ENCODE measurements at places on chromosomes 4 and X. TPM values are rescaled to one million over a fixed set of nuclear protein-coding genes. Genes with fewer than 3 reads are reported as not detected.
A peak's percentile ranks its signal among the peaks of the same experiment; 100 is the strongest.

DNA sequence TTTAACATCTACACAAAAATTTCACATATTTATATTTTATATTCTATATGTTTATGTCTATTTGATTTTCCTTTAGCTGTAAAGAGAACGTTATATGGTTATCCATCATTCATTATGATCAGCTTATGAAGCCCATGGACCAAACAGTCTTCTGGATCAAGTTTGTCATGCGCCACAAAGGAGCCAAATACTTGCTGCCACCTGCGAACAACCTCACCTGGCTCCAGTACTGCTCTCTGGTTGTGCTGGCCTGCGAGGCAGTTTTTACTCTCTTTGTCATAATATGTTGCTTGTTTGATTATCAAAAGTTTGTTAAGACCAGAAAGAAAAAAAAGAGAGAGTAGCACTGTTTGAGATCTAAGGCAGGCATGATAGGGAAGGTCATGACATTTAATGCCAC is 38.2 kb downstream of the UGT2B7 start:
- no peak for DNase-seq

DNA sequence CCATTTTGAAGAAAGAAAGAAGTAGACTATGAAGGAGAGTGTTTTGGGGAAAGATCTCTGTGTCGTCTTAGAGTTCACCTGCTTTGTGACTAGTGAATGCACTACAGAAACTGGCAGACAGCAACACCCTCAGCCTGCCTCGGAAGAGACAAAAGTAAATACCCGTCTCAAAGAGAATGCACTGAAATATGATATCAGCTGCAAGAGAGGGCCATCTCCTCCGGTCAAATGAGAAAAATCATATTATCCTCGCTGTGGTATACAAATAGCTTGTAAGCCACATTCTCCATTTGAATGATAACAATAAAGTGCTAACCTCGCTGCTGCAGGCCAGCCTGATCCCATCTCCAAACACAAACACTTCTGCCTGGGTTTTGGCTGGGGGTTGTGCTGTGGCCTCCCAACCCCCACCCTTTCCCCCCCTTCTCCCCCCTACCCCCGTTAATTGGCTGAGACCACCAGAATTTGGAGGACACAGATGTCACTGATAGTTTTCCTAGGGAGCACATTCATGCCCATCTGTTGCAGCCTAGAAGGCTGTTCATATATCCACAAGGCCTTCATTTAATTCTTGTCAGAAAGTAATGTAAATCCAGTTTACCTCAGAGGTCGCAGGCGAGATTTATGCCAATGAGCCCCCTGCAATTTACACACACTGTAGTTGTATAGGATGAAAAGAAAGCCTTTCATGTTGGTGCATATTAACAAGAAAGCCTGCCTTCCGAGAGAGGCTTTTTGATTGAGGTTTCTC is 46.3 kb downstream of the ALPK1 start:
- DNase-seq, result no peak

DNA sequence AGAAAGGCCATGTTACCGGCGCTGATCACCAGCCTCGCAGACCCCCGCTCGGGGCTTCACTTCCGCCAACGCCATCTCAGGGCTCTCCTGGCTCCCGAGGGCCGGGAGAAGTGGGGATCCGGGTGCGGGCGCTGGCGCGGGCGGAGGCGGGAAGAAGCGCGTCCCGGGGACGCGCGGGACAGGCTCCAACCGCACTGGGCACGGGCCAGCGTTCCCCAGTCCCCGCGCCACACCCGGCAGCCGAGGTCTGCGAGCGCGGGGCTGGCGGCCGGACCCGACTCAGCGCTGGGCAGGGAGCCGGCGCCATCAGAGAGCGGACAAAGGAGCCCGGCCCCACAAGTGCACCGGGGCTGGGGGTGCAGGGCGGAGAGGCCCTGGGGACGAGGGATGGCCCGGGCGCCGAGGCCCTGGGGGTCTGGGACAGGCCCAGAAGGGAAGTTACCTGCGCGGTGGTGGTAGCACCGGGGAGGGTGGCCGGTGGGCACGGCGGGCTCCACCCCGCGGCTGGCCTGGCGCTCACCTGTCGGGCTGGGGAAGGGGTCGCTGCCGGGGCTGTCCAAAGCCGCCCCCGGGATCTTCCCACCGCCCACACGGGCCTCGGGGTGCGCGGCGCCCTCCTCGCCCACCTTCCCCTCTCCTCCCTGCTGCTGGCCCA is 449 bp downstream of the CTPS2 start:
- DNase-seq, result peak; percentile 22

DNA sequence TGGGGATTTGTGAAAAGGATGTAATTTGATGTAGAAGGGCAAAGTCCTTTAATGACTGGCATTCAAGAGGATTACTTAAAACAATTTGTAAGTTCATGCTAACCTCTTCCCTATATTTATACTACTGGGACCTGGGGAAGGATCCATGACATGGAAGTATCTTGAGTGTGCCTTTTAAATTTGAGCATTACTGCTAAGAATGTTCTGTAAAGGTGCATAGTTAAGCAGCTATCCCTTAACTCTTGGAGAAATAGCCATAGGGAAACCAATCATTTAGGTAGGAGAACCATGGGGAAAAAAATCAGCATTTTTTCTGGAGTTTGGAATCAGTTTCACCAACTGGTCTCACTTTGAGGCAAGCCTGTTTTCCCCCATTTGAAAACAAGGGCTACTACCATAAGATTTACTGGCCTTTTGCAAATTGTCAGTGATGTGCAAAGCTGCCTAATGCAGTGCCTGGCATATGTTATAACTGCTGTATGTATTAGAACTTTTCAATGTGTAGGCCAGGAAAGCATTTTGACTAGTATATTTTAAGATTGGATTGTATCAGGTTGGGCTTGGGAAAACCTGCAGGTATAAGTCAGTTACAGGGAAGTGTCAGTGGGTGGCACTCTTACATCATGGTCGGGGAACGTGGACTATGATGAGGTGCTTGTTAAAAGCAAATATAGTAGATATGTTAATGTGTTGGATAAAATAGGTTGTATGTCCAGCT is 72.1 kb downstream of the PRSS12 start:
- DNase-seq, result no peak

DNA sequence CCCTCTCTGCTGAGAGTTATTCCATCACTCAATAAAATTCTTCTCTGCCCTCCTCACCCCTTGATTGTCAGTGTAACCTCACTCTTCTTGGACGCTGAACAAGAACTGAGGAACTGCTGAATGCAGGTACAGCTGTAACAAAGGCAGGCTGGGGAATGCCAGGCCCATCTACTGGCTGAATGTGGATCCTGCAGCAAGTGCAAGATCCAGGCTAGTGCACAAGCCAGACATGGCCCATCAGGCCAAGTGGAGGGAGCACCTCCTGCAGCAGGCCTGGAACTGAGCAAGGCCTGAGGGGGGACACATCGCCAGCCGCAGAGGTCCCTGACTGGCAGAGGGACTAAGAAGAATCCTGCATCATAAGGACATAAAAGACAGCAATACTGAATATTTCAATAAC is 411.8 kb upstream of the PCDH10 start:
- DNase-seq, result no peak

GRCh38 chr4:30670206-30670605 is 50.0 kb upstream of the PCDH7 start:
- no peak for DNase-seq

DNA sequence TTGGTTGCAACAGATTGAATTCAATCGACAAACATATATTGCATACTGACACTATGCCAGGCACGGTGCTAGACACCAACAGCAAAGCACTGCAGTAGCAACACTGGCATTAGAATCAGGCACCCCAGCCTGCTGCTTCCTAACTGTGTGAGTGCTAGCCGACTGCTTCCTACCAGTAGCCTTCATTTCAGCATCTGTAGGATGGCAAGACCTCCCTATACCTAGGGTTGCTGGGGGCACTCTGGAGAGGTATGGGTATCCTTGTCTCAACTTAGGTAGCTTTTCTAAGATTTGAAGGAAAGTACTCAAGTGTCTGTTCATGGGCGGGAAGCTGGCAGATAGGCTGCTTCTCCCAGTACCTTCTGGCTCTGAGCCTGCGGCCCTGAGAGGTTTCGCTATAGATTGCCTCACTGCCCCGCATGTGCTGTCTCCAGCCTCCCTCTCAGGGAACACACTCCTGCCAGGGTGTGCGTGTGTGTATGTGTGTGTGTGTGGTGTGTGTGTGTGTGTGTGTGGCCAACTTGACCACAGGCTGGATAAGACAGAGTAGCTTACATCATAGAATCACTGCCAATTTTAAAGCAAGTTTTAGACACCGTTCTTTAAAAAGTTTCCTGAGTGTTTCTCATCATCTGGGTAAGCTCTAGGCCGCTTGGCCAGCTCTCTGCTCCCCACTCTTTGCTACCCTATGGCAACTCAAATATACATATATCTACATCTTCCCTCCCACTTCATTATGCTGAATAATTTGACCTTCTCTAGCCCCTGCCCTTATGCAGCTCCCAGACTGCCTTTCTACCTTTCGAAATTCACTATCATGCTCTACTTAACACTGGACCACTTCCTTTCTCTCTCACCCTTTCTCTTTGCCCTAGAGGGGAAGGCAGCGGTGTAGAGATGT is 97.0 kb upstream of the PJA1 start:
- DNase-seq, result no peak

DNA sequence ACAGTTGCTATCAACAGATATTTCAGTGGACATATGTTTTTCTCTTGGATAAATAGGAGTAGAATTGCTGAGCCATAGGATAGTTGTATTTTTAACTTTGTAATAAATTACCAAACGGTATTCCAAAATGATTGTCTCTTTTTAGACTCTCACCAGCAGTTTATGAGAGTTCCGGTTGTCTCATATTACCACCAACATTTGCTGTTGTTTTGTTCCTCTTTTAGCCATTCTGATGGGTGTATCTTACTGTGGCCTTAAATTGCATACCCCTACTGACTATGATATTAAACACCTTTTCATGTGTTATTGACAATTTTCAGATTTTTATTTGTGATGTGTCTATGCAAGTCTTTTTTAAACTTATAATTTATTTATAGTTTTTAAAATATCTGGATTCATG is 39.7 kb downstream of the SNX25 start:
- DNase-seq, result no peak

DNA sequence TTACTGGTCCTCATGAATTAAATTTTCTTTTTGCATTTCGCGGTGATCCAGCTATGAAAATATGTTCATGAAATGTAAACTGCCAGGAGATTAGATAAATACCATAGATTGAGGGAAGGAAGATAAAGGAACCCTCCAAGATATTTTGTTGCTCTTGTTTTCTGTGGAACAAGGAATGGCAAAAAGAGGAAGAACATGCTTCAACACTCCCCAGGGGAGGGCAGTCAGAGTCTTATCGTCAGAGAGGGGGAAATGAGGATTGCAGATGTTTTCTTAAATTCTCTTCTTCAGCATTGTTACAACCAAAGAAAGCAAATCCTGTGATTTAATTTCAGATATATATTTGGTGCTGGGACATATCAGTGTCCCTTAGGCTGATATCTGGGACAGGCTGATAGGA is 9.5 kb upstream of the SFRP2 start:
- DNase-seq, result no peak

DNA sequence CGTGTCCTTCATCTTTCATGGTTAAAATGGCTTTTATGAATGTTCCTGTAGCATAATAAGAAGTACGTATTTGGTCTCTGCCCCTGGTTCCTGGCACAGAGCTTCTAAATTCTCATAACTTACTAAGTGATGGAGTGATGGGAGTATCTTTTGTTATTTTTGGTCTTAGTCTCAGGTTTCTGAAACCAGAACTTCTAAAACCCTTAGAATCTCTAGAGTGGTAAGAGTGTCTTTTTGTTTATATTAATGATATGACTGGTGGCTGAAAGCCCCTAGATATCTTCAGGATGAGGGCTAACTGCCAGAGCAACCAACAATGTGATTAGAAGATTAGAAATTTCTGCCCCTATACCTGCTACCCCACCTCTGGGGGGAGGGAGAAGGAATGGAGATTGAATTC is 45.8 kb upstream of the BBS12 start:
- DNase-seq, result no peak

- DNase-seq, result no peak
Observed at GRCh38 chrX:129161108-129161507, 362.2 kb downstream of the SMARCA1 start.

DNA sequence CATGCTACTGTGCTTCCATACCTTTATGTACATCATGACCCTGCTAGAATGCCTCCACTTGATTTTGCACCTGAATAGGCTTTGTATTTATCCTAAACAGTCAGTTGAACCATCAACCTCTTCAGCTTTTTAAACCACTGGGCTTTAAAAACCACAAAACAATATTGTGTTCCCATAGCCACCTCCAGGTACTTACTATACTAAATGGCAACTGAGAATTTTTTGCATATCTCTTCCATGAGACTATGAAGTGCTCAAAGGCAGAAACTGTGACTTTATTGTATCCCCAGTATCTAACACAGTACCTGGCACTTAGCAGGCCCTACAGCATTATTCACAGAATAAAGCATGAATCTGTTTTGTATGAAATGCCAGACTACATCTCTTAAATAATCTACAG is 39.7 kb downstream of the ANAPC10 start:
- DNase-seq, result no peak

DNA sequence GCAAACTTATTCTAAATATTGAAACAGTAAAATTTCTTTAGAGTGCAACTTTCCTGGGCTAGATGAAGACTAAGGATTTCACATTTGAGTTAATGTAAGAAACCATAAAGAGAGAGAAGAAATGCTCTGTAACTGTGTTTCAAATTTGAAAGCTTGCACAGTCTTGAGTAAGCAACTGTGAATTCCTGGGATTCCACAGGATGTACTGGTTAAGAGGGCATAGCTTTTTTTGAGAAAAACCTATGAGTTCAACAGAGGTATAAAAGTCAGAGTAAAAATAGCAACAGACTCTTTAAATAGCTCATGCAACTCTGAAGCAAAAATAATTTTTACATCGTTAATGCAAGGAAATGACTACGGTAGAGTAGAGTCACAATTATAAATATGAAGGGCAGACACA is 25.5 kb downstream of the ZNF330 start:
- DNase-seq, result no peak

The GAB3 gene
- 55.6 TPM for total RNA-seq

The KIF4A gene
- 0.53 TPM for total RNA-seq

The OCIAD2 gene
- total RNA-seq, result 34.3 TPM

The GPR50 gene
- total RNA-seq, result not detected

The ADH7 gene
- total RNA-seq, result not detected

The ADH4 gene
- total RNA-seq, result not detected

The TMEM154 gene
- 9.8 TPM for total RNA-seq
